Vagina (tissue), 2 donors: ENCODE measurements at places on chromosomes 3 and 15.

DNA sequence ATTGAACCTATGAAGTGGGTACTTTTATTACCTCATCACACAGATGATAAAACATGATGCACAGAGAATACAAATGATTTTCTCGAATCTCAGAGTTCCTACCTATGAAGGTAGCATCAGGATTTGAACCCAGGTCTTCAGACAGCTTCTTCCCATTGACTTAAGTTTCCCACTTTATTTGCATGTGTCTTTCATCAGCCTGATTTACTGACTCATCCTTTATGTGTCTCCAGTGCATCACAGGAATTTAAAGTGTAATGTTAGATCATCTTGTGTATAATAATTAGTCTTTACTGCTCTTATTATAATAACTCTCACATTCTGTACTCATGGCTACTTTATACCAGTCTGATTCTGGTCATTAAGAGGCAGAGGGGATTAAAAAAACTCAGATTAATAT lies 449.4 kb upstream of the SUCLG2 start:
- no peak for DNase-seq

- no peak for DNase-seq
These were observed 515.2 kb downstream of the RSL24D1 start for GRCh38 chr15:54681584-54681983.

DNA sequence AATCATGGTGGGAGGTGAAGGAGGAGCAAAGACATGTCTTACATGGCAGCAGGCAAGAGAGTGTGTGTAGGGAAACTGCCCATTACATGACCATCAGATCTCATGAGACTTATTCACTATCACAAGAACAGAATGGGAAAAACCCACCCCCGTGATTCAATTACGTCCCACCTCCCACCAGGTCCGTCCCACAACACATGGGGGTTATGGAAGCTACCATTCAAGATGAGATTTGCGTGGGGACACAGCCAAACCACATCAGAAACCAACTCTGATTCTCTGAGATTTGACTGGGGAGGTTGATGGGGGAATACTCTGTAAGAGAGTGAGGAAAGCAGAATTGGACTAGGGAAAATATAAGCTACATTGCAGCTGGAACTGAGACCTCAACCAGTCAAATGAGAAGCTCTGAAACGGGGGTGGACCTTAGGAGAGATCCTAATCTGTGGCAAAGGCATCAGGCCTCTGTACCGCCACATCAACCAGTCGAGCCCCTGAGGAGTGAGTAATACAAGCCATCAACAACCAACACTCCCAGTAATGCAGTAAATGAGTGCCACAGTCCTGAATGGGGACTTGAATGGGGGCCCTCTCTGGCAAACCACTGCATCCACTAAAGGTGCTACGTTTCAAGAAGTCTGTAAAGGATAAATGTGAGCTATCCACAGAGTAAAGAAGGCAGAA lies 207.9 kb upstream of the GADL1 start:
- no peak for DNase-seq

DNA sequence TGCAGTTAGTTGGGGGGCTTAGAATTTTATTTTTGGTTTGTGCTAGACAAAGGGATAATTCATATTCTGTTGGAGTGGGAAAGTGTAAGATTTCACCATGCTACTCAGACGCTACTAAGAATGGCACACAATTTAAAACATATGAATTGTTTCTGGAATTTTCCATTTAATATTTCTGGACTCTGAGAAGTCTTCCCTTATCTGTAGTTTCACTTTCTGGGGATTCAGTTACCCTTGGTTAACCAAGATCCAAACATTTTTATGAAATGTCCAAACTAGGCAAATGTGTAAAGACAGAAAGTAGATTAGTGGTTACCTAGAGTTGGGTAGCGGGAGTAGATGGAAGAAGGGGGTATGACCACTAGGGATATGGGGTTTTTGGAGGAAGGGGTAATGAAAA lies 53.1 kb downstream of the TCF12 start:
- no peak for DNase-seq

- DNase-seq: no peak
These were observed 287.6 kb downstream of the BCHE start for GRCh38 chr3:165549665-165550064.

- no peak for DNase-seq
These were observed 175.4 kb upstream of the GBE1 start for GRCh38 chr3:81936817-81937216.

GRCh38 chr3:21750080-21750696 lies 822 bp downstream of the ZNF385D start:
- no peak for DNase-seq

- no peak for DNase-seq
These were observed 180.6 kb downstream of the IL5RA start for GRCh38 chr3:2929574-2929973.

DNA sequence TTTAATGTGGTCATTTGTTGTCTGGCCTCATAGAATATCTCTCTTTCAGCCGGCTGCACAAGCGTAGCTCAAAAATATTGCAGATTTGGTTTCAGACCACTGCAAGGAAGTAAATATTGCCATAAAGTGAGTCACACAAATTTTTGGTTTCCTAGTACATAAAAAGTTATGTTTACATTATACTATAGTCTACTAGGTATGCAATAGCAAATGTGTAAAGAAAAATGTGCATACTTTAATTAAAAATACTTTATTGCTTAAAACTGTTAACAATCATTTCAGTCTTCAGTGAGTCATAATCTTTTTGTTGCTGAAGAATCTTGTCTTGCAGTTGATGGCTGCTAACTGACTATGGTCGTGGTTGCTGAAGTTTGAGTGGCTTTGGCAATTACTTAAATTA lies 425.1 kb upstream of the ROBO1 start:
- no peak for DNase-seq
